ENCODE measurements at places on chromosomes 3 and 15.

GRCh38 chr3:28039829-28040228 lies 201.6 kb upstream of the CMC1 start:
- DNase-seq, result no peak

DNA sequence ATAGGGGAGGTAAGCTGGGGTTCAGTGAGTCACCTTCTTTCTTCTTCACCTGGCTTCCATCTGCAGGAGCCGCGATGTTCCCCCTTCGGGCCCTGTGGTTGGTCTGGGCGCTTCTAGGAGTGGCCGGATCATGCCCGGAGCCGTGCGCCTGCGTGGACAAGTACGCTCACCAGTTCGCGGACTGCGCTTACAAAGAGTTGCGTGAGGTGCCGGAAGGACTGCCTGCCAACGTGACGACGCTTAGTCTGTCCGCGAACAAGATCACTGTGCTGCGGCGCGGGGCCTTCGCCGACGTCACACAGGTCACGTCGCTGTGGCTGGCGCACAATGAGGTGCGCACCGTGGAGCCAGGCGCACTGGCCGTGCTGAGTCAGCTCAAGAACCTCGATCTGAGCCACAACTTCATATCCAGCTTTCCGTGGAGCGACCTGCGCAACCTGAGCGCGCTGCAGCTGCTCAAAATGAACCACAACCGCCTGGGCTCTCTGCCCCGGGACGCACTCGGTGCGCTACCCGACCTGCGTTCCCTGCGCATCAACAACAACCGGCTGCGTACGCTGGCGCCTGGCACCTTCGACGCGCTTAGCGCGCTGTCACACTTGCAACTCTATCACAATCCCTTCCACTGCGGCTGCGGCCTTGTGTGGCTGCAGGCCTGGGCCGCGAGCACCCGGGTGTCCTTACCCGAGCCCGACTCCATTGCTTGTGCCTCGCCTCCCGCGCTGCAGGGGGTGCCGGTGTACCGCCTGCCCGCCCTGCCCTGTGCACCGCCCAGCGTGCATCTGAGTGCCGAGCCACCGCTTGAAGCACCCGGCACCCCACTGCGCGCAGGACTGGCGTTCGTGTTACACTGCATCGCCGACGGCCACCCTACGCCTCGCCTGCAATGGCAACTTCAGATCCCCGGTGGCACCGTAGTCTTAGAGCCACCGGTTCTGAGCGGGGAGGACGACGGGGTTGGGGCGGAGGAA lies 2.6 kb downstream of the ISLR2 start:
- no peak for DNase-seq

DNA sequence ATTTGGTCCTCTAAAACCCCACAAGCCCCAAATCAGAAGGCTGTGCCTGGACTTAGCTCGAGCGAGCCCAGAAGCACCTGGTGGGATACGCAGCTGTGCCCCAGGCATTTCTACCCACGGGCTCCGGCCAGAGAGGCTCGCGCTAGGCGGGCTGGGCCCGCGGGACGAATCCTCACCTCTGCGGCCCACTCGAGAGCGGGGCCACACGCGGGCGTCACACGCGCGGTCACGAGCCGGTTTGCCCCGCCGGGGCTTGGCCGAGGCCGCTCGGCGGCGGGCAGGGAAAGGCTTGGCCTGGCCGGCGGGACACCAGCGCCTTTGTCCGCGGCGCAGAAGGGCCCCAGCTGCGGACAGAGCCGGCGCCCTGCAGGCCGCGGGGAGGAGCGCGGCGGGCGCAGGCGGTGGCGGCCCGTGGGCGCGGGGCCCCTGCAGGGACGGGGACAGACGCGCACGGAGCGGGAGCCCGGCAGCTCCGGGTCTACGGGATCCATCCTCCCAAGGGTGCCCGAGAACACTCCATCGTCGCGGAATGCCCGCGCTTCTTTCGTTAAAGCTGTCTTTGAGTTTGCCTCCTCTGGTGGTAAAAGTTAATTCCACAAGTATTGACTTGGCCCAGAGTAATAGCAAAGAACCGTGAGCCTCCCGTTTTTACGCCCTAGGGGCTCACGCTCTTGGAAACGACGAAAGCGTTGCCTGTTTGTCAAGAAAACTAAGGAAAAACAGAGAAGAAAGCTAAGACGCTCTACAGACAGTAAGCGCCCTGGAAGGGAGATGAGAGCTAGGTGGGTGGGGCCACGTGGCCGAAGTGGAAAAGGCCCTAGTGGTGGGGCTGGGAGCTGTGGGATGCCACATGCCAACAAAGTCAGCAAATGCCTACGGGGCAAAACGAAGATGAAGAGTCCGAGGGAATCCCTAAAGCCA lies 26.4 kb downstream of the TYRO3 start:
- DNase-seq, result peak; percentile 9

GRCh38 chr3:18740631-18741583 lies 315.8 kb upstream of the SATB1 start:
- DNase-seq, result peak; percentile 74

DNA sequence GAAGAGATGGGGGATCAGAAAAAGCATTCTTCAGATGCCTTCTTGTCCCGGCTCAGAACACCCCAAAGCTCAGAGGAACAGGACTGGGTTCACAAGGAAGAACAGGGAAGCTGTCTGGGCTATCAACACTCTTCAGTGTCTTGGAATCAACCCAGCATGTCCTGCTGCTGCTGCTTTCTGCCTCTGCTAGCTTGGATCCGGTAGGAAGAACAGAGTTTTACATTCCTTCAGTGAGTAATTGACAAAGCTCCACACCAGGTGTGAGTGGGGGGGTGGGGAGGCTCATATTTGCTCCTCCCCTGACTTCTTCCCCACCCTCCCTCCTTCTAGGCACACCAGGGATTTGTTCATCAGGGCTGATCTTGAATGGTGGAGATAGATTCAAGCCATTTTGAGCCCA lies 13.1 kb upstream of the ETV5 start:
- DNase-seq, result no peak

GRCh38 chr3:5071061-5071460 lies 51.0 kb upstream of the ARL8B start:
- no peak for DNase-seq

DNA sequence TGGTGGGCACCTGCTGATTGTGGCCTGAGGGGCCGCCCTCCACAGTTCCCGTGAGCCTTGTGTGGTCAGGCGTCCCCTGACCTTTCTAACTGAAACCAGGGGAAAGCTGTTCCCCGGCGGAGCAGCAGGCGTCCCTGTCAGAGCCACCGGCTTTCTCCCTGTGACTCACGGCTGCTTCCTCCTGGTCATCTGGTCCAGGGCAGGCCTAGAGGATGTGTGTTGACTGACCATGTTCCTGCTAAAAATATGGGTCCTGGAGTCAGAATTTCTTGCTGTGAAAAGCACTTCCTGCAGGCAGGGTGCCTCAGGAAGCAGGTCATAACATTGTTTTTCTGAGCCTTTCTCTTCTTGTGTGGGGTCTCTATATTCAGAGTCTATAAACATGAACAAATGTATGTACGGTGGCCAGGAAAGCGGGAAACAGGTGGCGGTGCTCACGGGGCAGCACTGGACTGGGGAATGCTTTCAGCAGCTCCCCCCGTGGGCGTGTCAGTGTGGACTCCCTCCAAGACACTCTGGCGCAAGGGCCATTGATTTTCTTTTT lies 38.4 kb upstream of the CGNL1 start:
- no peak for DNase-seq

- no peak for DNase-seq
Observed at GRCh38 chr3:82641701-82642100, 880.3 kb upstream of the GBE1 start.

- no peak for DNase-seq
Observed at GRCh38 chr3:13140596-13140995, 67.4 kb upstream of the IQSEC1 start.

DNA sequence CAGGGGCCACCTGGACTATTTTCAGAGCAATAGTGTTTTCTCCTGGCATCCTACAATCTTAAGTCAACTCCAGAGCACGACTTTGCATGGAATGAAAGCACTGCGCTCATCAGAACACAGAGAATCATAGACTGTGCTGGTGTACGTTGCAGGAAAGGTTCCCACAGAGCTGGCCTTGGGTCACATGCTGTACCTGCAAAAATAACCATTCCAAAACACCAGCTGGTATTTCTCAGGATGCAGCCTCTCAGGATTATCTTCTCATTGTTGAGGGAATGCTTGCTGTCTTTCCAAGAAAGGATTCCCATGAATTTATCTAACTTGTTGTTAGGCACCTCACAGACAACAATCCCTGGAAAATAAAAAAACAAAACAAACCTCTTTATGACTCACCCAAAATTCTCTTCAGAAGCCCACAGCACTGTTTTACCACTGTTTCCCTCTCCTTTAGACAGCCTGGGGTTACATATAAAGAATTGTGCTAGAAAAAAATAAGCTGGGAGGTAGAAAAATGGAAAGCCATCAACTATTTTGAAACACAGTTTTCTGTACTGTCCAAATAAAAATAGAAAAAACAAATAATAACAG lies 131.7 kb downstream of the ATP8B4 start:
- no peak for DNase-seq

DNA sequence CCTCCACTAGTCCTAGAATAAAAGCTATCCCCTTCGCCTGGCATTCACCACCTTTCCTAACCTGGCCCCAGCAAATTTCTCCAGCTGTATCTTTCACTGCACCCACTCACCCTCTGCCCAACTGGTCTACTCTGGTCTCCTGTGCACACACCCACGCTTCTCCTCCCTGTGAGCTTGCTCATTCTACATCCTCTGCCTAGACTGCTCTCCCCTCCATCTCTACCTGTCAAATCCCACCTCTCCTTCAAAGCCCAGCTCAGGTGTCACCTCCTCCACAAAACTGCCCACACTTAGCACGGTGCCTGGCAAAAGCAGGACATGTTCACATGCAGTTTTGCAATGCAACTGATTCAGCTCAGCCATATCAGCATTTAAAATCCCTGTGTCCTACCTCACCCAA lies 45.8 kb upstream of the NTRK3 start:
- no peak for DNase-seq

DNA sequence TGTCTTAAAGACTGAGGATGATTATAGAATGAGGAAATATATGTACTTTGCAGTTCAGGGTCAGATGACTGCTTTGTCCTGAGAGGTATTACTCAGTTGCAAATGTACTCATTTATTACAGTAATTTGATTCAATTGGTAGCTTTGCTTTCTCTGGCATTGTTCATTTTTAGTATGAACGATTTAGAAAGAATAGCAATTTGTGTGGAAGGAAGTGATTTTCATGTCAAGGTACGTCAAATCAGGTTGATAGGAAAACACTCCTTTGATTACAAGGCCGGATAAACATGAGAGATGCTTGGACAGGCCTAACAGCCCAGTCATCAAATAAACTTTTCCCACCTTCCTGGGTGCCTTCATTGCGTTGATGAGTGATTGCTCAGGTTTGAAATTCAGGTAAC lies 53.8 kb downstream of the UNC13C start:
- no peak for DNase-seq

- no peak for DNase-seq
Observed at GRCh38 chr15:71202712-71203111, 87.4 kb downstream of the THSD4 start.

GRCh38 chr15:85154061-85154460 lies 172.4 kb downstream of the PDE8A start:
- no peak for DNase-seq

GRCh38 chr3:129030611-129031010 lies 29.5 kb downstream of the EFCC1 start:
- no peak for DNase-seq

- DNase-seq, result no peak
Observed at GRCh38 chr3:132662212-132662611, 2.1 kb downstream of the UBA5 start.

DNA sequence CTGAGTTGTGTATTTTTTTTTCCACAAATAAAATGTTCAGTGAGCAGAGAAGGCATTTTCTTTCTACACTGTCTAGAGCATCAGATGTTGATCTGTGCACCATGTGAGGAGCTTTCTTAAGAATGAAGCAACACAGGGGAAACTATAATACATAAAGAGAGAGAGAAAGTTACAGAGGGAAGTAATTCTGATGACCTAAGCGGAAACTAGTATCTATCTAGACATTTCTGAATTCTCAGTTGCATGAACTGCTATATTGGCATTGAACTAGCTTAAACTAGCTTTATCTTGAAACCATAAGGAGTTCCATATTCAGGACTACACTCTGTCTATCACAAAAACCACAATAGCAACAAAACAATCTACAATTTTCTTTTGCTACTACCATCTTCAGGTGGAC lies 822.4 kb downstream of the VGLL3 start:
- no peak for DNase-seq

DNA sequence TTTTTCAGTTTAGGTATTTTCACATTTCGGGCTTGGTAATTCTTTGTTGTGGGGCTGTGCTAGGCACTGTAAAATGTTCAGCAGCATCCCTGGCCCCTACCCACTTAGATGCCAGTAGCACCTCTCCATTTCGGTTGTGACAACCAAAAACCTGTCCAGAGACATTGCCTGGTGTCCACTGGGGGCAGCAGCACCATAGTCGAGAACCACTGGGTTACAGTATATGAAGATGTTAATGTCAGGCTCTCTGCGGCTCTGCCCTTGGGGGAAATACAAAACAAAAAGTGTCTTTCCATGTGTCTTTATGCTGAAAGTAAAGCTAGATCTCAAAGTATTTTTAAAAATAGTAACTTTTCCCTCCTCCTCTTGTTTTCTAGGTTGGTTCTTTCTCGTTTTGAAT lies 177.2 kb downstream of the ITPR1 start:
- DNase-seq, result no peak

DNA sequence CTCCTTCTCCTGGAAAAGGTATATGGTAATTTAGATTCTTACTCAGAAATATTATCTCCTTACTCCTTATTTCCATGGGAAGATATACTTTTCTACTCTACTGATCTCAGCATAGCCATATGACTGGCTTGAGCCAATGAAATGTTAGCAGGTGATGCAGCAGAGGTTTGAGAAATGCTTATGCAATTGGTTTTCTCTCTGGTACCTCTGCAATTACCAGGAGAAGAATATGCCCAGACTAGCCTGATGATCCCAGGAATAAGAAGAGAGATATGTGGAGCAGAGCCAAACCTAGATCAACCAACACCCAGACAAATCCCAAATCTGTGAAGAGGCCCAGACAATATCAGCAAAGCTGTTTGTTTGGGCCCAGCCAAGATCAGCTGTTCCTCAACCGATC lies 33.2 kb upstream of the CAPN7 start:
- no peak for DNase-seq

GRCh38 chr3:79038636-79039035 lies 729.2 kb downstream of the ROBO1 start:
- no peak for DNase-seq

GRCh38 chr3:23999012-23999641 lies 54.0 kb downstream of the NR1D2 start:
- peak; percentile 31 for DNase-seq

- DNase-seq, result no peak
Observed at GRCh38 chr3:59017617-59017984, 32.2 kb downstream of the CFAP20DC start.

DNA sequence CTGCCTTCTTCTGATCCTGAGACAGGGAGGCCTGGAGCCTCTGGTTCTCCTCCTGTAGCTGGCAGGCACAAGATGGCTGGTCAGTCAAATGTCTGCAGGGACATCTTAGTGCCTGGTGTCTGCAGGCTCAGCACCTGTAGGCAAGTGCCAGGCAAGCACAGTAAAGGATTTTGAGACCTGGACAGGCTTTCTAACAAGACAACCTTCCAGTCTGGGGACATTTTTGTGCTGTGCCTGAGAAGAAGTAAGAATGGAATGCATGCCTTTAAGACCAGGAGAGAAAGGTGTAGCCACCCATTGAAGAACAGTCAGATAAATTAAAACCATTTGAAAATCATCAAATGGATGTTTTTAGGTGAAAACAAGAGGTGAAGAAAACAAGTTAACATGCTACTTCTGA lies 31.2 kb downstream of the DZIP1L start:
- DNase-seq, result no peak

GRCh38 chr15:49036650-49037545 lies 9.3 kb downstream of the SECISBP2L start:
- no peak for DNase-seq
